ENCODE measurements at places on chromosomes 12 and 14. TPM values are rescaled to one million over a fixed set of nuclear protein-coding genes. Genes with fewer than 3 reads are reported as not detected.

Gene ACAD10
- total RNA-seq = 35.9 TPM

GRCh38 chr12:102564026-102564425 lies 83.7 kb upstream of the IGF1 start:
- no peaks in the 10 kb centered on the region for H3K36me3 ChIP-seq
- DNase-seq = no peak
- no peaks in the 10 kb centered on the region for H3K27me3 ChIP-seq
- H3K4me1 ChIP-seq = no peaks in the 10 kb centered on the region

DNA sequence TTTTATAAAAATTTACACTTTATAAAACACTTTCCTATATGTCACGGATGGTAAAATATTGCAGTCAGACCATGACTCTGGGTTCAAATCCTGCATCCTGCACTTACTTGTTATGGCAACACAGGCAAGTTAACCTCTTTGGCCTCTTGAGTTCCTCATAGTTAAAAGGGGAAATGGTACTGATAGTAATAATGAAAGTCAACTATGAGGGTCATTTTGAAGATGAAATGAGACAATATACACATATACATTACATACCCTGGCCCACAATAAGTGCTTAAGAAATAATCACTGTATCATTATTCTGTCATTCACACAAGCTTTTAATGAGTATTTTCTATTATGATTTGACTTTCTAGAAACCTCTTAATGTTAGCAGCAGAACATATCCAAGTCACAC lies 64.4 kb downstream of the C12orf42 start:
- peaks cover 4% of the 10 kb centered on the region for H3K36me3 ChIP-seq
- H3K4me1 ChIP-seq = no peaks in the 10 kb centered on the region
- H3K27me3 ChIP-seq = no peaks in the 10 kb centered on the region
- no peak overlapping the region for H3K27ac ChIP-seq

Gene HOXC12
- not detected for total RNA-seq

Gene CIDEB
- 1.8 TPM for total RNA-seq

DNA sequence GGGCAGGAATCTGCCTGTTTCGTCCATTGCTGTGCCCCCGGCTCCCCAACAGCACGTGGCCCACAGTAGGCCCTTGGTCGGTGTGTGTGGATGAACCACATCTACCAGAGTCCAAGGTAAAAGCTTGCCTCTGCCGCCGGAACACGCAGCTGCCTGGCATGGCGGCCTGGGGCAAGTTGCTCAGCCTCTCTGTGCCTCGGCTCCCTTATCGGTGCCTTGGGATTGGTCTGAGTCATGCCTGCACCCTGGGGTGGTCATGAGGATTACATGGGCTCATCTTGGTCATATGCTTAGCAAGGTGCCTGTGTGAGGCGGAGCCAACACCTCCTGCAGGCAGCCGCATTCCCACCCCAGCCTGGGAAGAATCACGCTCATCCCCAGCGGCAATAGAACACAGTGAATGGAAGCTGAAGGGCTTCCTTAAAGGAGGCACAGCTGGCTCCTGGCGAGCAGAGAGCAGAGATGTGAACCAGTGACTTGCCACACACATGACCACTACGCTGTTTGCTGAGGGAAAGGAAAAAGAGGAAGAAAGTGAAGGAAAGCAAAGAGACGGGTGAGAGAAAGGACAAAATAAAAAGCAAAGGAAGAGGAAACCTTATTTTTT lies 5.5 kb upstream of the SCARB1 start:
- H3K36me3 ChIP-seq = no peaks in the 10 kb centered on the region
- peaks cover 10% of the 10 kb centered on the region for H3K4me1 ChIP-seq
- H3K4me3 ChIP-seq = no peak overlapping the region
- peaks cover 4% of the 10 kb centered on the region for H3K27me3 ChIP-seq
- no peak overlapping the region for H3K27ac ChIP-seq
